Muscle of back (tissue), 13 donors: ENCODE measurements at places on chromosomes 2 and 18.
A peak's percentile ranks its signal among the peaks of the same experiment; 100 is the strongest.

DNA sequence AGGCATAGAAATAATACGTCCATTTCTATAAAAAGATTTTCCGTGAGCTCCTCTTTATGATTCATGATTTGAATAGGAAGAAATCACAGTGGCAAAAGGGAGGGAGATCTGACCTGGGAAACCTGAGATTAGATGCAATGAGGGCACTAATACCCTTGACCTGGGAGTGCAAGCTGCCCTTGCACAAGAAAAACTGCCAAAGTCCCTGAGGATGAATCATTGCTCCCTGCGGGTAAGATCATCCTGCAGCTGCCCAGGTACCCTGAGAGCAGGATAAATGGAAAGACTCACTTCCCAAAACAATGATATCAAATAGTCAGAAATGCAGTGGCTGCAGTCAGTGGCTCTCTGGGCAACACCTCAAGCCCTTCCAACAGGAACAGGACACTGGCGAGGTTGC lies 11.6 kb downstream of the FHL2 start:
- DNase-seq = no peak

- DNase-seq = no peak
Observed at GRCh38 chr2:191552066-191552465, 125.9 kb upstream of the NABP1 start.

GRCh38 chr2:37708146-37708545 lies 36.7 kb upstream of the CDC42EP3 start:
- DNase-seq = no peak

DNA sequence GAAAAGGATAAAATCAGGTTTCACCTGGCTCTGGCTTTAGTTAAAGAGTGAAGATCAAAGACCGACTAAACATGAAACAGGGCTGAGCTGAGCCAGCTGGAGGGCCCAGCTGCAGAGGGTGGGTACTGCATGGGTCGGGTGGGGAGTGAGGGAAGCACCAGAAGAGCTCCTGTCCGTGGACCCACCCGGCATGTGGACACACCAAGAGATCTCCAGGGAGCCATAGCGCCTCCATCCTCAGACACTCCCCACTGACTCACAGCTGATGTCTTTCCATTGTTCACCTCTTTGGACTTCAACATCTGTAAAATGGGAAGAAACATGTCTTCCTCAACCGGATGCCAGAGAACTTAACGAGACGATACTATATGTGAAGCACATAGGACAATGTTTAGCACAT lies 178.3 kb upstream of the KLHL29 start:
- no peak for DNase-seq

DNA sequence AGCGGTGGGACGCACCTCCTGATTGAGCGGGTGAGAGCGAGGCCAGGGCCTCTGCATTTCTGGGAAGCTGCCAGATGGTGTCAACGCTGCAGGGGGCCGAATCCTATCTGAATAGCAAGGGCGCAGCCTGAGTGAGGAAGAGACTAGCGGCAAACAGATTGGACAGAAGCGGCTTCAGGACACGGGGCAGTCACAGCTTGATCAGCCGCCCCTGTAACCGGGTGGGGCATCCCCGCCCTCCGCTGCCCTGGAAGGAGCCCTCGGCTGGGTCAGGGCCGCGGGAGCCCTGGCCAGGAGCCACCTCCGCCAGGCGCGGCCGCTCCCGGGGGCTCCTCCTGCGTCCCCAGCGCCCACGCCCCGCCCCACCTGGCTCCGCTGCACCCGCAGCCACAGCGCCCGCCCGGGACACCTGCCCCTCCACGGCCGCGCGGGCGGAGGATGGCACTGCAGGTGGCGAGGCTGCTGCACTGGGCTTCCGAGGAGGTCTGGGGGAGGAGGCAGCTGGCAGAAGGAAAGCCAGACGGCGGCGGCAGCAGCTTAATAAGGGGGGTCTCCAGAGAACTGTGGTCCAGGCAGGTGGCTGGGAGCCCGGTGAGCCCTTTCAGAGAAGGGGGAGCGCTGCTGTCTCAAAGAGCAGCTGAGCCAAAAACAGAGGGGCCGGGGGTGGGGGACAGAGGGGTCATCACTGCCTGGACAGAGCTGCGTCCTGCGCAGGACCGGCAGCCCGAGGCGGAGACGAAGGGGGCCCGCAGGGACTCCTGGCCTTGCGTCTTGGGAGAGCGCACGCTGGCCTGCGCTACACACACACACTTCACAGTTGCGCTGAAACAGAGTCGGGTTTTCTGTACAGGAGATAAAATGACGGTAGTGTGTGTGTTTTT lies 18.8 kb upstream of the SOX11 start:
- no peak for DNase-seq

DNA sequence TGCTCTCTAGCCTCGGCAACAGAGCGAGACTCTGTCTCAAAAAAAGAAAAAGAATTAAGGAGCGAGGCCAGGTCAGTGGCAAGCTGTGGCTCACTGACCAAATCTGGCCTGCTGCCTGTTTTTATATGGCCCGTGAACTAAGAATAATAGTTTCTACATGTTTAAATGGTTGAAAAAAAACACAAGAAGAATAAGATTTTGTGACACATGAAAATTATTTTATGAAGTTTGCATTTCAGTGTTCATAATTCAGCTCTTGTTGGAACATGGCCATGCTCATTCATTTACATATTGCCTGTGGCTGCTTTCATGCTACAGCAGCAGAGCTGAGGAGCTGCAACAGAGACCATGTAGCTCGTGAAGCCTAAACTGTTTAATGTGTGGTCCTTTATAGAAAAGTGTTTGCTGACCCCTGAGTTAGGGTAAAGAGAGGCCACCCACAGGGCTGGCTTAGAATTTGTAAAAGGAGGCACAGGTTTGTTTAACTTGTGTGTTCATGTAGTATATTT lies 59.5 kb downstream of the MFSD6 start:
- peak; percentile 39 for DNase-seq

DNA sequence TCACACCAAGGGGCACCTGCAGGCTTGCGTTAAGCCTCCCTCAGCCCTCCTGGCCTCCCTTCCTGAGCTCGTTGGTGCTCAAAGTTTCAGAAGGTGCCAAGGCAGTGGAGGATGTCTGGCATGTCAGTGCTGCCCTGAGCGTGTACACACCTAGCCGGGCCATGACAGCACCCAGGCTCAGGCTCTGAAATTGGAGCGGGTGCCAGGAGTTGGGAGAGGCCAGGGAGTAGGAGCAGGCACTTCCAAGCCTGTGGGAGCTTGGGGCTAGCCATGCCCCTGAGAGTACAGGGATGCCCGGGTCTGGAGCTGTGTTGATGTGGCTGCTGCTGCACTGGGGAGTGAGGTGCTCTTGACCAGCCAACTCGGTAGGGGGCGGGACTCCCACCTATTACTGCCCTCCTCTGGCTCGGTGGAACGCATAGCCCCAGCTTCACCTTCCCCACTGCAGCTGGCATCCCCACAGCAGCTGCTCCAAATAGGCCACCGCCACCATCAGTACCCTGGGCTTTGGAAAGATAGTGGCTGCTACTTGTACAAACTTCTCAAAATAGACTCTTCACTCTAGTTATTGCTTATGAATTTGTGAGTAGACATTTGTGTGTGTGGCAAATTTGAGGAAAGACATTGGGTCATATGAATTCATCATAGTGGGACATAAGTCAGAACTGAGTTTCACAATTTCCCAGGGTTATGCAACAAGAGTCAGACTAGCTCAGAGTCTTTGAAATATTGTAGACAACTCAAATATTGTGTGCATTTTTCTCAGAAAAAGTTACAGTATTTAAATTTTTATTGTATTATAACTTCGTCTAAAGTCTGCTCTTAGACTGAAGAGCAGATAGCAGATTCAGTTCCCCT lies 6.8 kb upstream of the PCARE start:
- DNase-seq = no peak

GRCh38 chr2:167504061-167504460 lies 615.8 kb downstream of the XIRP2 start:
- no peak for DNase-seq

GRCh38 chr18:23859466-23860336 lies 154.9 kb upstream of the TTC39C start:
- no peak for DNase-seq

DNA sequence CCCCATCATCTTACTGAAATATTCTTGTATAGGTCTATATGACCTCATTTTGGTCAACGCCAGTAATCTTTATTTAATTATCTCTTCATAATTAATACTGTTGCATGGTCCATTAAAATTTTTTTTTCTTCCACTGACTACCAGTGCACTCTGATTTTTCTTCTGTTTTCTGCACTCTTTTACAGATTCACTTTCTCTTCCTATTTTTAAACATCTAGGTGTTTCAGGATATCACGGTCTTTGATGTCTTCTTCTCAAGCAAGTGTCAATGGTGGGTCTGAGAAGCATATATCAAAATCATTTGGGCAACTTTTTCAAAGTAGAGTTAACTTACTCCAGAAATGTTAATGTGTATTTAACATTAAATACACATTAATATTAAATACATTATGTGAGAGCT lies 51.4 kb downstream of the CCDC141 start:
- DNase-seq = no peak

GRCh38 chr2:218194880-218195279 lies 22.1 kb upstream of the ARPC2 start:
- DNase-seq = no peak

GRCh38 chr2:84085562-84085961 lies 373.5 kb downstream of the SUCLG1 start:
- DNase-seq = peak; percentile 12

- DNase-seq = no peak
Observed at GRCh38 chr2:110745048-110745447, 12.7 kb downstream of the ACOXL start.

DNA sequence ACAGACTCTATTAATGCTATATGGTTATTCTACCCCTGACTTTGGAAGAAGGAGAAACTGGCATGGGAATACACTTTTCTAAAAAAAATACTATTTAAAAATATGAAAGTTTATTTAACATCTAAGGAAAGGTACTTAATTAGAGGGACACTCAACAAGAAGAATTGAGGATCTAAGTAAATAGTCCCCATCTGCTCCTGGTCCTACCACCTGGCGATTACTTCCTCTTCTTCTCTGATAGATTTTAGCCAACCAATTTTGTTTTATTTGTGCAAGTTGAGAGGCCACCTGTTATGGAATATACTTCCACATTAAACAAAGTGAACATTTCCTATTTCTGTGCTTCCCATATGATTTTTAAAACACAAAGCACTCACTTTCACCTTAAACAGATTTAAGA lies 111.7 kb downstream of the BCL2 start:
- no peak for DNase-seq

- no peak for DNase-seq
Observed at GRCh38 chr2:69180227-69180626, 167.2 kb downstream of the ANTXR1 start.

- peak; percentile 42 for DNase-seq
Observed at GRCh38 chr2:130251535-130251872, 53.3 kb upstream of the TUBA3E start.

DNA sequence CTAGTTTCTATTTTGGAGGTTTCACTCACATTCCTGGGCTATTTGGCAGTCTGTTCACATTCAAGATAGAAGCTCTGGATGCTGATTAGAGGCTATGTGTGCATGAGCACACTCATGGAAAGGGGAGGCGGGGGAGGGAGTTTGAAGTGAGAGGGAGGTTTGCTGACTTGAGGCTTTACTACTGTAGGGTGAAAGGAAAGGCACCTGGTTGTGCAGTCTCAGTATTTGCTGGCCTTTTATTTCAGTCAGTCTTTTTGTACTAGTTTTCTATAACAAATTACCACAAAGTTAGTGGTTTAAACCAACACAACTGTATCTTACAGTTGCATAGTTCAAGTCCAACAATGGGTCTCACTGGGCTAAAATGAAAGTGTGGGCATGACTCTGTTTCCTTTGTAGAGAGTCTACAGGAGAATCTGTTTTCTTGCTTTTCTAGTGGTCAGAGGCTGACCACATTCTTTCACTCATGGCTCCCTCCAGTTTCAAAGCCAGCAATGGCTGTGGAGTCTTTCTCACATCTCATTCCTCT lies 47.7 kb upstream of the NR4A2 start:
- no peak for DNase-seq

DNA sequence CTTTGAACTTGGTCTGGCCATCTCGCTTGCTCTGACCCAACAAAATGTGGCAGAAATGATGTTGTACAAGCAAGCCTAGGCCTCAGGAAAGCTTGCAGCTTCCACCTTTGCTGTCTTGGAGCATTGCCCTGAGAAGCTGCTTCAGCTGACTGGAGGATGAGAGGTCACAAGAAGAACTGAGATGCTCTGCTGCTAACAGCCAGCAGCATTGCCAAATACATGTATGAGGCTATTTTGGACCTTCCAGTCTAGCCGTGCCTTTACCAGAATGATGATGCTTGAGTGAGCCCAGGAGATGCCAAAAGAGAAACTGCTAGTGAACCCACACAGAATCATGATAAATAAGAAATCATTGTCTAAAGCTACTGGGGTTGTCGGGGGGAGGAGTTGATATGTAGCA lies 13.2 kb upstream of the ITGAV start:
- peak; percentile 6 for DNase-seq

DNA sequence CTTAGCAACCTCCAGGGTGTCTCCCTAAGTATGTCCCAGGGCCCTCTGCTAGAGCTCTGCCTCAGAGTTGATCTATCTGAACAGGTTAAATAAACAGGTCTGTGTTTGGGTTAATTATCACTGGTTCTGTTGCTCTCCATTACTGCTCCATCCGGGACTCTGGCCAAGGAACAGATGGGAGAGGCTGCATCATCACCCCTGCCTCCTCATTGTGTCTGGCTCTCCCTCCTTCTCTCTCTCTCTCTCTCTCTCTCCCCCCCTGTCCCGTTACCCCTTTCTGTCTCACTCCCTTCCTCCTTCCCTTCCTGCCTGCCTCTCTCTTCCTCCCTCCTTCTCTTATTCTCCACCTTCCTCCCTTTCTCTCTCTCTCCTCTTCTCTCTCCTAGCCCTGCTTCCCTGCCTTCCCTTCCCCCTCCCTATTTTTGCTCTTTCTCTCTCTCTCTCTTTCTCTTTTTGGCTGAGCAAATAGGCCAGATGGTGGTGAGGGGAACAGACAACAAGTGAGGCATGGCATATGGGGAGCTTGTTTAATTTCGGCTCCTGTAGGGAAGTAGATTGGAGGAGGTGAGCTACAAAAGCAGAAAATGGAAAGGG lies 62.1 kb downstream of the SETBP1 start:
- peak; percentile 84 for DNase-seq
